ENCODE measurements at places on chromosomes 5 and 9.

DNA sequence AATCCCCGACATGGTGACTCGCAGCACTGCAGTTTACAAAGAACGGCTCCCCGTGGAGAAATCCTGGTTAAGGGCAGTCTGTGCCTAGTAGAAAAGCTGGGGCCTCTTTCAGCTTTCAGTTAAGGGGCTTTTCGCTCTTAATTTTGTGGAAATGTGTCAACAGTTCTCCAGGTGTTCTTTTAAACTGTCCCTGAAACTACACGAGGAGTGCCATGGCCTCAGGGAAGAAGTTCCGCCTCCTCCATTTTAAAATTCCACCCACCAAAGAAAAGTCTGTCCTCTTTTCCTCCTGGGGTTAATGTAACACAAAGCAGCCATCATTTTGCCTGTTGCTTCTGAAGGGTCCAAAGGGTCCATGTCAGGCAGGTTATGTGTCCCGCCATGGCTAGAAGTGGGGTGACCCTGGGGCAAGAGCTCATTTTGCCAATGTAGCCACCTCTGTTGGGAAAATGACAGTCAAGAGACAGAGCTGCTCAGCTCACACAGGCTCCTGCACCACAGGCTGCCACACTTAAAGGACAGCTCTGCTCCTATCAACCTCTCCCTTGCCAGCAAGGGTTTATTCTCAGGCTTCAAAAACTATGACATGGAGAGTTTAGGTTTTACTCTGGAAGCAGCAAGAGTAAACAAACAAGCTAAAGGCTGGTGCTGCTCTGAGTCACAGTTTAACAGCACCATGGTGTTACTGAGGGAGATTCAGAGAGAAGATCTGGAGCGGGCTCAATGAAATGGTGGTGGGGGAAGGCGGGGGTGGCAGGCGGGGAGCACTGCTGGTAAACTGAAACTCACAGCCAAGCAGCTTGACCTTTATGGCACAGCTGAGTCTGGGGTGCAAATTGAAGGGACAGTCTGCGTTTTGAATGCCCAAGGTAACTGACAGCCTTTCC, 3.2 kb downstream of the WHRN start:
- DNase-seq: peak; percentile 46

DNA sequence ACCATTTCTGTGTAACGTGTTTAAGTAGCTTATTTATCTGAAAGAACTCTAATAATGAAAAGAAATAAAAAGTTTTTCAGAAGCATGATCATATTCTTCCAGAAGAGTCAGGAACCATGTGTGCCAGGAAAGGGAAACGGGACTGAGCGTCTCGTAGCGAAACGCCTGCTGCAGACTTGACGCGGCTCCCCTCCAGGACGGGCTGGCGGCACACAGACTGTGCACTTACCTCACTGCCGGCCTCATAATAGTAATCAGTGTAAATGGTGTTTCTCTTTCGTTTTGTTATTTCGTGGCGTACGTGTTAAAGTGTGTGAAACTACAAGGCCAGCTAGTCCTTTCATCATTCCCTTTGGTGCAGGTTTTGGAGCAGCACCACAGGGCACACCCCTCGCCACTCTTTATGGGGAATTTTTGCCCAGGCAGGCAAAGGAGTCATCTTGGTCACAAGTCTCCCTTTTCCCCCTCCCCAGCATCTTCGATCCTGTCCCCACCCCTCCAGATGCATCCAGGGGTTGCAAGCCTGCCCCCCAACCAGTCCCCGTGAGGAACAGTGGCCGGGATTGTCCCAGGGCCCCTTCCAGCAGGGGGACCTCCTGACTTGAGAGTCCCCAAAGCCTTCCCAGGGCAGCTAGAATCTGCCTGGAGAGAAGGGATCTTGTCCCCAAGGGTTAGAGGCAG, 233.1 kb downstream of the FANCC start:
- no peak for DNase-seq

GRCh38 chr9:80062567-80062966, 490.8 kb downstream of the TLE4 start:
- DNase-seq: no peak

DNA sequence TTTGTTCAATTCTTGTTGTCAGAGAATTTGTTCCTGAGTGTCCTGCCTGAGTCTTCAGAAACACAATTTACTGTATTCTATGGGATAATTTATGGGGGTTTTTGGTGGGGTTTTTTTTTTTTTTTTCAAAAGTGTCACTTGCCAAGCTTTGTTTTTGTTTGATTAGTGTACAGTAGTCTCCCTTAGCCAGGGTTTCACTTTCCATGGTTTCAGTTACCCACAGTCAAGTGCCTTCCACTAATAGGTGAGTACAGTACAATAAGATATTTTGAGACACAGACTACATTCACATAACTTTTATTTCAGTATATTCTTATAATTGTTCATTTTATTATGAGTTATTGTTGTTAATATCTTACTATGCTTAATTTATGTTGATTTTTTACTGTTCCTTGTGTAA, 25.0 kb upstream of the AUH start:
- DNase-seq: no peak

DNA sequence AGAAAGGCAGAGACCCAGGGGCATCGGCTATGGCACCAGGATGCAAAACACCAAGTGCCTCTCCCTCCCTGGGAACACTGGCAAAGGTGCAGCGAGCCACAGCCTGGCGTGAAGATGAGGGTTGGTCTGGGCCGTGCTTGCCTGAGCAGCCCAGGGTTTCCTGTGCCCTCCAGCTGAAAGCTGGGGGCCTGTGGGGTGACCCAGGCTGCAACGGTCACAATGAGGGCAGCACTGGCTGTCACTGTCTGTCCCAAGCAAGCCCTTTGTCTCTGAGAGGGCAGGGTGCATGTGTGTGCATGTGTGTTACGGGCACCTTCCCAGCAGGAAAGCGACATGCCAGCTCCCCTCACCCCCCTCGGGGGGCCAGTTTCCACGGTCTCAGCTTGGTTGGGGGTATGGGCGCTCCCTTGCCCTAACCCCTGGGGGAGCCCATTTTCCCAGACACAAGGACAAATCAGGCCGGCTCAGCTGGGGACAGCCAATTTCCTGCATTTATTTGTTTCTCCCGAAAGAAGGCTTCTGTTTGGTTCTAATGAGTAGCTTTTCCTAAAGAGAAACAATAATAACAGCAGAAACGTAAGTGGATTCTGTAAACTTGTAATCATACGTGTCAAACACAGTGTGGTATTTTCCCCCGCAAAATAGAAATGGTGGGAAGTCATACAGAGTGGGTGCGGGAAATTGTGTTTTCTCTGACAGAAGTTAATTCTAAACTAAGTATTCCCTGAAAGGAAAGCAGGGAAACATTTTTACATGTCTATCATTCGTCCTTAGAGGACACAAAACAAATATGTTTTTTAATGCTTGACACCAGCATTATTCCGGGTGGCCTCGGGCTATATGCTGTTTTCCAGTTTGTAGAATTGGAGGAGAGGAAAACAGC, 21.3 kb downstream of the MRPL36 start:
- no peak for DNase-seq

GRCh38 chr5:10592601-10593000, 28.7 kb downstream of the ANKRD33B start:
- DNase-seq: no peak

DNA sequence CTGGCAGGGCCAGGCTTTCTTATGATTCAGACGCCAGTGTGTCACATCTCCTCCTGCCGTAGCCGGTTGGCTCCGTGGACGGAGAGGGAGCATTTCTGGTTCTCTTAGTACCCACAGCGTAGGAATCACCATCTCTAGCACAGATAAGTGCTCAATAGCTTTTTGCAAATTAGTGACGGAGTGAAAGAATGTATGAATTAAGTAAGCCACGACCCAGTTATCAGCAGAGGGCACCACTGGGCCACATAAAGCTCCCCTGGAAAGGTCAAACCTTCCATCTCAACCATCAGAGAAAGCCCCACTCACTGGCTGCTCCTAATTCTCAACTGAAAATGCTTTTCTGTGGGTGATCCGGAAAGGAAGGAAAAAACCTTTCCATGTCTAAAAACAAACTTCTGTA, 317.0 kb upstream of the ADCY2 start:
- DNase-seq: no peak

DNA sequence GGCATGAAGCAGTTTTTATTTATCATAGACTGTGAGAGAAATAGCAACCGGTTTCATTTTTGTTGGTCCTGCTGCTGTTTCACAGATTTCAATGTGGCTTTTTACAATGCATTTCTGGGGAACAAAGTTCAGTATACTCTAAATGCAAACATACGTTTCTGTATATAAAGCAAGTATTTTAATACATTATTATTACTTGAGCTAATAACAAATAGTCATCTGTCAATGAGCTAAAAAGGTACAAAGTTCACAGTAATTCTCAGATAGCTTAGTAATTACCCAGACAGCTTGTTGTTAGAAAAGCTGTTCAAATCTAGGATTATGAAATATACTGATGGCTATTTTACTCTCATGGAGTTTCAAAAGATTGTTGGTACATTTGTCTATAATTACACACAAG, 50.8 kb downstream of the PBX3 start:
- no peak for DNase-seq

GRCh38 chr5:41539454-41539853, 29.1 kb upstream of the PLCXD3 start:
- DNase-seq: no peak

DNA sequence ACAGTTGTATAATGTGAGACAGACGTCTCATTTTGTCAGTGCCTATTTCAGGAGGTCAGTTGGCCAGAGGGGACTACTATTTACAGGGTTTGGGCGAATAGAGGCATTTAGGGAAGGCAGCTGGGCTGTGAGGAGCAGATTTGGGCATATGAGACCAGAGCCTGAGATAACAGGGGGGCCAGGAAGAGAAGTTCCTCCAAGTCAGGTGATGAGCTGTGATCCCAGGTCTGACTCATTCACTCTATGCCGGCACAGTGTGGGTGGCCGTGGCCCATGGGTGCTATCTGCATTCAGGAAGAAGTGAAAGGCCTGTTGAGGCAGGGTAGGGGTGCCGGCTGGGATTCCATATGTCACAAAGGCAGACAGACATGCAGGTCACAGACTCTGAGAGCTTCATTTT, 142.8 kb downstream of the PDZD2 start:
- DNase-seq: peak; percentile 13
